ENCODE measurements at places on chromosomes 2 and 18.

GRCh38 chr2:60560734-60561644 is 7.5 kb upstream of the BCL11A start:
- DNase-seq: no peak

DNA sequence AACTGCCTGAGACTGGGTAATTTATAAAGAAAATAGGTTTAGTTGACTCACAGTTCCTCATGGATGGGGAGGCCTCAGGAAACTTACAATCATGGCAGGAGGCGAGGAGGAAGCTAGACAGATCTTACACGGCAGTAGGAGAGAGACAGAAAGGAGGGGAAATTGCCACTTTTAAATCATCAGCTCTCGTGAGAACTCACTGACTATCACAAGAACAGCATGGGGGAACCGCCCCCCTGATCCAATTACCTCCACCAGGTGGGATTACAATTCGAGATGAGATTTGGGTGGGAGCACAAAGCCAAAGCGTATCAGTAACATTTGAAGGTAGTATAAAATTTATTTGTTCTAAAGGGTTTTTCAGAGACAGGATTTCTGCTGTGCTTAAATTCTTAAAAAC is 5.4 kb downstream of the GALM start:
- no peak for DNase-seq

DNA sequence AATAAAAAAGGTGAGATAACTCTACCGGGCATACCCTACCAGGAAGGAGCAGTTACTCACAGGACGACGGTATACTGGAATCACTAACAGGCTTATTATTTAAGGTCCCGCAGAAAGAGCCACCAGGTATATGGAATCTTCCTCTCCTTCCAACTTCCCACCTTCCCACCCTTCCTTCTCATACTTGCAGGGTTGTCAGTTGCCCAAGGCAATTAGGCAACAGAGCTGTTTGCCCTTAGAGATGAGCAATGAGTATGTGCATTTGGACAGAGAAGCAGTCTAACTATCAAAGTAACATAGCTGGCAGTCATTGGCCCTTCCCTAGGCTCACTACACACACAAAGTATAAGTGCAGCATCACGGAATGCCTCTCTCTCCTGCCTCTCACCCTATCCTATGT is 32.1 kb upstream of the EVA1A start:
- DNase-seq: no peak

DNA sequence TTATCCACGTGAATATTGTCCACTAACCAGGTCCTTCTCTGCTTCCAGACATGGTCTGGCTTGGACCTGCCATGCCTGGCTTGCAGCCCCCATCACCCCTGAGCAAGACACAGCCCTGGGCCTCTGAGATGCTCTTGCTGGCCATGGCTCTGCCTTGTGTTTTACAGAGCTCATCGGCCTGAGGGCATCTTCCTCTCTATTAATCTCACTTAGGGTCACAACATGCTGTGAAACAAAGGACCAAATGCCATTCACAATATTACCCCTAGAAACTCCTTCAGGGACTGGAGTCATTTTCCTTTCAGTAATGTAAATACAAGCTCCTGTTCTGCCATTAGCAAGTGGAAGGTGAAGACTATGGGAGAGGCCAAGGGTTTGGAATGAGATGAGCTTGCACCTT is 6.8 kb upstream of the TPO start:
- DNase-seq: no peak

GRCh38 chr18:49725809-49726674 is 87.3 kb downstream of the ACAA2 start:
- no peak for DNase-seq

DNA sequence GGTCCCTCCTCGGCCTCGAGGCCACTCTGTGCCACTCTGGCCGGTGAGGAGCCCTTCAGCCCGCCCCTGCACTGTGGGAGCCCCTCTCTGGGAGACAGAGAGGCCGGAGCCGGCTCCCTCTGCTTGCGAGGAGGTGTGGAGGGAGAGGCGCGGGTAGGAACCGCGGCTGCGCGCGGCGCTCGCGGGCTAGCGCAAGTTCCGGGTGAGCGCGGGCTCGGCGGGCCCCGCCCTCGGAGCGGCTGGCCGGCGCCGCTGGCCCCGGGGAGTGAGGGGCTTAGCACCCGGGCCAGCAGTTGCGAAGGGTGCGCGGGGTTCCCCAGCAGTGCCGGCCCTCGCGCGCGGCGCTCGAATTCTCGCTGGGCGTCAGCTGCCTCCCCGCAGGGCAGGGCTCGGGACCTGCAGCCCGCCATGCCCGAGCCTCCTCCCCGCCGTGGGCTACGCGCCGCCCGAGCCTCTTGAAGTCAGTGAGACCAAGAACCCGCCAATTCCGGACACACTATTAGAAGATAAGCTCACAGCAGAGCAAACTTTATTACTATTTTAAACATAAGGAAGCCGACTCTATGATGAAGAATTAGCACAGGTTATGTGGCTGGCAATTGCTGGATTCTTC is 825.8 kb upstream of the FANCL start:
- no peak for DNase-seq

DNA sequence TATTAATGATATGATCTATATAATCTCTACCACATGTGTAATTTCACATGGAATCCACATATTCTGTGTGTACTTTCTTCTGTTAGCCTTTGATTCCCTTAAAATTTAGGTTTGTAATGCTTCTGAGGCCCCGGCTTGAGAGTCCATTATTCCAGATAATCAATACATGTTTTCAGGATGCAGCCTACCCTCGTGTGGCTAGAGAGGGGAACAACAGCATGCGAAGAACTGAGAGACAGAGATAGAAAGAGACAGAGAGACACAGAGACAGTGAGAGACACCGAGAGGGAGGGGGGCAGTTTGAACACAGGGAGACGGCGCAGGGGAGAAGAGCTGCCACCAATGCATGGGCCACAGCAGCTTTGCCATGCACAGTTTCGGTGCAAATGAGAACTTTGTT is 185.4 kb downstream of the SNTG2 start:
- DNase-seq: no peak

DNA sequence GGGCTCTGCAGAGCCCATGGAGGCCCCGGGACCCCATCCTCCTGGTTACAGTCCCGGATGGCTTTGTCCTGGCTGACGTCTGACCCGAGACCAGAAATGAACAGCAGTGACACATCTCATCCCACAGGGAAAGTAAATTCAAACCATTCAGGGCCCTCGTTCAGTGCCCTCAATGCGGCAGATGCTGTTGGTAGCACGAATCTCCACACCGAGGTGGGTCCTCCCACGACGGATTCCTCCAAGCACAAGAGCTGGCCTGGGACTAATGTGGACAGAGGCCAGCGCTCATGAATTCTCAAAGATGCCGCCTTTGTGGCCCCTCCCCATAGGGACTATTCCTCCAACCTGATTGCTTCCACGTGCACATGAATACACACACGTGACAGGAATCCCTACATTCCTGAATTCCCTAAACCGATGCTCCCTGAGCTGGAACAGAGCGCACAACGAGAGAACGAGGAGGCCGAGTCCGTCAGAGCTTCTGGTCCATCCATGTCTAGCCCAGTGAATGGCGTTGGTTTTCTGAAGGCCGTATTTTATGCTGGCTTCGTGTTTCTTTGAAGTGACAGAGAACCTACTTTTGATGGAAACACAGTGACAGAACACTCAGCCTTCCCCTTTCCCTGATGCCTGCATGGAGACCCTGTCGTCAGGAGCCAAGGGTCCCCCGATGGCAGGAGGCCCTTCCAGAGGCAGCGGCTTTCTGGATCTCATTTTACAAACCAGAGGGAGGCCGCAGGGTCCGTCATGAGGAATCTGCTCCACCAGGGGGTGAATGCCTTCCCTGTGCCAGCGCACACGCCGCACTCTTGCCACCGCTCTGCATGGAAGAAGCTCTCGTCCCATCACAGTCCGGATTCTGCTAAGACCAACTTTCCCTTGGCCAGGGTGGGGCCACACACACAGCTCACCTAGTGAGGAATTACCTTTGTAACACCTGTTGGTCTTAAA is 64.3 kb upstream of the SNTG2 start:
- DNase-seq: no peak

- no peak for DNase-seq
Observed at GRCh38 chr2:180133736-180134135, 126.6 kb upstream of the CWC22 start.

DNA sequence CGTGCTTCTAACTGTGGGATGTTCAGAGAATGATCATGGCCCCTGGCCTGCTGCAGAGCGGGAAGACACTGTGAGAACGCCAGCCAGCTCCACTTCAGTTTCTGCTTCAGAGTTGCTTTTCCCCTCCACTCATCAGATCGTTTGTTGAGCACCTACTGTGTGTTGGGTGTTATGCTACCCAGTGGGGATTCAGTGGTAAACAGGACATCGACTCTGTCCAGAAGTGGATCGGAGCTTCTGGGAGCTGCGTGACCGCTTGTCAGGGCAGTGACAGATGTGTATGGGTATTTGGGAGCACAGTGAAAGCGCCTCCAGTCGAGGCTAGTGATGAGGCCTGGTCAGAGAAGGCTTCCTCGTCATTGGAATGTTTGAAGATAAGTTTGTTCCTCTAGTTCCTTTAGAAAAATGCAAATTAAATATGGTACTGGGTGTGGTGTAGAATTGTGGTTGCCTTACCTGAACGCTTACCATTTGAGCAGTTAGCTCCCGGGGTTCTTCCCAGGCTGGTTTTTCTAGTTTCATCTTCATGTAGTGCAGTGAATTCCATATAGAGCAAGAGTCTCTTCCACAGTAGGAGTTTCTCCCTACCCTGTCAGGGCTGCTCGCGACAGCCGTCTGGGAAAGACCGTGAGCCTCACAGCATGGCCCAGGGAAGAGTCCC is 2.8 kb downstream of the RAB12 start:
- DNase-seq: no peak

- no peak for DNase-seq
Observed at GRCh38 chr2:43294973-43295603, 68.7 kb upstream of the ZFP36L2 start.

- DNase-seq: no peak
Observed at GRCh38 chr2:233271693-233272092, 20.2 kb downstream of the ATG16L1 start.

GRCh38 chr2:31240381-31241365 is 6.7 kb downstream of the EHD3 start:
- DNase-seq: no peak

Measured in activated T-cell treated with anti-CD3 and anti-CD28 coated beads for 48 hours (primary cell).